GM23248 (cell line): ENCODE measurements at places on chromosomes 4 and X. TPM values are rescaled to one million over a fixed set of nuclear protein-coding genes. Genes with fewer than 3 reads are reported as not detected.

Gene PPAT
- 8.5 and 19.1 TPM in 2 replicates for total RNA-seq

Gene GLRA2
- total RNA-seq = 0.22 TPM in 1 of 2 replicates, not detected in the other

Gene C4orf50
- not detected in 2 replicates for total RNA-seq

Gene NHSL2
- 3.2 and 4.7 TPM in 2 replicates for total RNA-seq

Gene KIAA1210
- not detected in 2 replicates for total RNA-seq

Gene ADH1C
- not detected in 2 replicates for total RNA-seq

Gene TDO2
- total RNA-seq = 0.25 TPM in 1 of 2 replicates, not detected in the other
